ENCODE measurements at places on chromosomes 7 and 10. TPM values are rescaled to one million over a fixed set of nuclear protein-coding genes. Genes with fewer than 3 reads are reported as not detected.

Gene SPAG6
- total RNA-seq = not detected

- DNase-seq = no peak
Measured at GRCh38 chr10:126169899-126170298, 218.4 kb downstream of the ADAM12 start.

DNA sequence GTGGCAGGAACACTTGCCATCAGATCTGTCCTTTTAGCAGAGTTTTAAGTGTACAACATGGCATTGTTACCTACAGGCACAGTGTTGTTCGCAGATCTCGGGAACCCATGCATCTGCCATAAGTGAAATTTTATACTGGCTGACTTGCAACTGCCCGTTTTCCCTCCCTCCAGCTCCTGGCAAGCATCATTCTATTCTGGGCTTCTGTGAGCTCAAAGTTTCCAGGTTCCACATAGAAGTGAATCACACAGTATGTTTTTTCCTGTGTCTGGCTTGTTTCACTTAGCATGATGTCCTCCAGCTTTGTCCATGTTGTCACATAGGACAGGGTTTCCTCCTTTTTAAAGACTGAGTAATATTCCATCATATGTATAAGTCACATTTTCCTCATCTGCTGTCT, 56.6 kb downstream of the C10orf143 start:
- no peak for DNase-seq

- DNase-seq = no peak
Measured at GRCh38 chr7:15485431-15485830, 76.4 kb downstream of the AGMO start.

Gene HK1
- total RNA-seq = 90.5 TPM

DNA sequence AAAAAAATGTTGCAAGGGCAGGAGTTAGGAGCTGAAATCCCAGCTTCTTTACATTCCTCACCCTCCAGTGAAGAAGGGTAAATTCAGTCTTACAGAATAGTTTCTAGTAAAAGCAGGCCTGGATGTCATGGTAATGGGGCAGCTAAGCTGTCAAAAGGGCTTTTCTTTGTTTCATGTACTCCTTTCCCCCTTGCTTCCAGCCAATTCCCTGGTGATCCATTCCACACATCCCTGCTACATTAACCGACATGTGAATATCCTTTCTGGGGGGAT, 36.0 kb downstream of the RHEB start:
- DNase-seq = no peak

GRCh38 chr10:123999261-123999660, 94.1 kb downstream of the CHST15 start:
- no peak for DNase-seq

Gene LIPN
- total RNA-seq = not detected

All from IMR-90 (cell line).